ENCODE measurements at places on chromosomes 16 and 17.

GRCh38 chr16:56691885-56692284, 9.6 kb downstream of the MT1X start:
- DNase-seq: no peak

- DNase-seq: no peak
Measured at GRCh38 chr17:72576289-72576759, 455.5 kb downstream of the SOX9 start.

- no peak for DNase-seq
Measured at GRCh38 chr16:22250522-22250921, 44.4 kb downstream of the EEF2K start.

- DNase-seq: no peak
Measured at GRCh38 chr17:60392845-60393702, 1.1 kb upstream of the USP32 start.

DNA sequence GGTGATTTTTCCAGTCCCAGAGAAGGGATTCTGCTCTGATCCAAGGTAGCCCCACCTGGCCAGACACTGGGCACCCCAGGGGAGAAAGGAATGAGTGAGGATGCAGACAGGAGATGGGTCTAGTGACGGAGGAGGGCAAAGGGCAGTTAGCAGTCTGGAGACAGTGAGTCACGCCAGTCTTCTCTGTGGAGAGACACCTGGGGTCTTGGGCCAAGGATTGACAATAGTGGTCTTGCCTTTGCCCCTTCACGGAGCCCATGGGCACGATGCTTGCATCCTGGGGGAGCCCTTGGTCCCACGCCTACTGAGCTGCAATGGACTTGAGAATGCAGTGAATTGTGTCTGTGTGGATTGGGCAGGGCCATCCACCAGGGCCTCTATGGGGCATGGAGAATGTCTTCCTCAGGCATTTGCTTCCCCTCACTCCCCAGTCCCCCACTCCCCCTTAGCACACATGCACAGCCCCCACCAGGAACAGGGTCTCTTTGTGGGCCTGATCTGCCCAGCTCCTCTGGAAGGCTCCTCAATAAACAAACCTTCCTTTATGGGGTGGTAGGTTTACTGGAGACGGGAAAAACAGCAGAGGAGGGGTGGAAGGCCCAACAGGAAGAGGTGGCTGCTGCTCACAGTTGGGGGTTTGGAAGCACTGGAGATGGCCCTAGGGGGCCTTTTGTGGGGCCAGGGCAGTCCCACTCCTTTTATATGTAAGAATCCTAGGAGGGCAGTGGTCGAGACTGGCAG, 1.4 kb downstream of the CHAD start:
- DNase-seq: no peak

DNA sequence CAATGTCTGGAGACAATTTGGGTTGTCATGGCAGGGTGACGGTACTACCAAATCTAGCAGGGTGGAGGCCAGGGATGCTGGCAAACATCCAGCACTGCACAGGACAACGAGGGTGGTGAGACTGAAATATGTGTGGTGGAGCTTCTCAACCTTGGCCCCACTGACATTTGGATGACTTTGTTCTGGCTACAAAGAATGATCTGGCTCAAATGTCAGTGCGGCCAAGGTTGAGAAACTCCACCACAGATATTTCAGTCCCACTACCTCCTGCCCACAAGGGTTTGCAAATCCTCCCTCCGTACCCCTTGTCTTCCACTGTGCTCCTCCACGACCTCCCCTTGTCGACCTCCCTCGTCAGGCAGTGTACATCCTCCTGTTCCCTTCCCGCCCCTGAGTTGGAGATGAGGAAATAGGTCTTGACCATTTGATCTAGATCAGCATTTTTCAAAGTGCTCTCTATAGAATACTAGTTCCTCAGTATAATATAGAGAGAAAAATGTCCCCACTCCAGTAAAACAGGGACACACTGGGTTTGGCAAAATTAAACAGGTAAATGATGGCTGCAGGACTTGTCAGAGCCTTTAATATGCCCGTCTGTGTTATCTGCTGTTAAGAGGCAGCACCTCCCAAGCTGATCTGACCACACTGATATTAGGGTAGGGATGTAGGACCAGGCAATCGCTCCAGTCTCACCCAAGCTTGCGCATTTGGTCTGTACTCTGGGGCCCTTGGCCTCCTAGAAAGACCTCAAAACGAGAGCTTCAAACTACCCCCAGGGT, 6.8 kb downstream of the OSGIN1 start:
- DNase-seq: no peak
